ENCODE measurements at places on chromosomes 11 and 22.

- no peak for DNase-seq
These were observed 20.9 kb upstream of the NRGN start for GRCh38 chr11:124718801-124719200.

- DNase-seq: peak; percentile 92
These were observed 6.3 kb downstream of the PC start for GRCh38 chr11:66951927-66952337.

GRCh38 chr22:36211237-36211861 is 9.7 kb upstream of the APOL4 start:
- DNase-seq: no peak

DNA sequence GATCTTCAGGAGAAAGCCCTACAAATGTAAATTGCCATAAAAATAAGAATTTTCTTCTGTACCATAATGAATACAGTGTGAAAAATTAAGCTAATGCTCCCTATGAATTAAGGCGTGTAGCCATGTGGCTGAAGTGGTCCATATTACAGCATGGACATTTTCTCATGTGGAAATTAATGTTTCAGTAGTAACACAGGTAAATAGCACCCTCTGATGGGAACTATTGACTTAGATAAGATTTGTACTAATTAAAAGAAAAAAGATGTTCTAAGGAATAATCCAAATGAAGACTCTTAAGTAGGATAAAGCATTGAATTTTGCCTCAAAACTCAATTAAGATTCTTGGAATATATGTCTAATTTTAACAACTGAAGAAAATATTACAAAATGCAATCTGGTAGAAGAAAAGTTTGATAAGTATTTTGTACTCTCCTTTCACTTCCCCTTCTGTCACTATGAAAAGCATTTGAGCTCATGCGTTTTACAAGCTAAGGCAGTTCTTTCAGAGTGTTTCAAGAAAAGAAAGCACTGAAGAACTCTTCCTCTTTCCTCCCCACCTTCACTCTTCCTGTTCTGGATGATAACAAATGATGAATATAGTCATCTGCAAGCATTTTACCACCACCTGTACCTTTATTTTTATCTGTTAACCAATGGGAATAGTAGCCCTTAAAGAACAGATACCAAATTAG is 9.9 kb upstream of the OR8D2 start:
- DNase-seq: peak; percentile 37

- DNase-seq: no peak
These were observed 588.4 kb downstream of the METTL15 start for GRCh38 chr11:28696591-28696990.

GRCh38 chr11:9600644-9601036 is 27.2 kb downstream of the WEE1 start:
- DNase-seq: peak; percentile 71

- DNase-seq: peak; percentile 76
These were observed 50.3 kb downstream of the CD6 start for GRCh38 chr11:61021661-61022212.

- peak; percentile 28 for DNase-seq
These were observed 87.0 kb downstream of the GRK3 start for GRCh38 chr22:25651332-25652085.

DNA sequence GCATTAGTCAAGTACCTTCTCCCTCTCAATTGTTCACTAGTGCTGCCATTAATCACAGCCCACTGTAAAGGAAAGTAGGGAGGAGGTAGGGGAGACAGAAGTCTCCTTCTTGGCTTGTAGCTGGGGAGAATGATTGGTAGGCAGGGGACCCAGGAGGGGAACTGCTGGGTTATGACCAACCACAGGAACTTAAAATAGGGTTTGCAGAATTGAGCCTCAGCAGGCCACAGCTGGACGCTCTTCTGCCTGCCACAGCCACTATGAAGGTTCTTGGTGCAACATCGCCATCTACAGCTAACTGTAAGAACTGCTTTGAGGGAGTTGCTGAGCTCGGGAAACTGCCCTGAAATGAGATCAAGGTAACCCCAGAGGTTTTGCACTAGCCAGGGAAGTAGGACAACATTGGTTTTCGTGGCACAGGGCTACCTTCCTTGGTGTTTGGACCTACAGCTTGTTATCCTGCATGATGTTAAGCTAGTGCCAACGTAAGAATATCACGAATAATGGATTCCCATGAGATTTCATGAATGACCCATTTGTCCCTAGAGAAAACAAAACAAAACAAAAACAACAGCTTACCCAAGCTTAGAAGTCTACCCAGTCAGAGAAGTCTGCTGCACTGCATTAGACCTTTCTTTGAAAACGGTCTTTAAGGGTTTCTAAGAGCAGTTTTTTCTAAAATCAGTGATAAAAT is 787.1 kb upstream of the API5 start:
- DNase-seq: peak; percentile 77

- DNase-seq: peak; percentile 56
These were observed 324.2 kb downstream of the DCDC1 start for GRCh38 chr11:31045335-31045734.

DNA sequence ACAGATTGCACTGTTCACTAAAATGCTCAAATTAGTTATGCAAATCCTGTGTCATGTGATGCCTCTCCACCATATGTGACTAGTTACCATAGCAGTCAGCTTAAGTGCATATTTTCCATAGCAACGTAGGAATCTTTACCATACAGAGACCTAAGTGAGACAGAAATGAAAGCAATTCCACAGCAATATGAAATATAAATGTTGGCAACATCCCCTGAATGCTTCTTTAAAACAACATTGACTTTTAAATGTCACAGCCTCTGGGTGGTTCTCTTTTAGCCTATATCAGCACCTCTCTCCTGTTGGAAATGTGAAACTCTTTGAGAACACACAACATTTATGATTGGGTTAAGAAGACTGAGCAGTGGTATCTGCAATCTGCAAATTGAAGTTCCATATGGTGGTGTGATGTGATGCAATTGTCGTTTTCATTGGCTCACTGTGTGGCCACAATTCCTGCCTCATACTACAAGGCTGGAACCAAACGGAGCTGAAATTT is 814.6 kb downstream of the DLG2 start:
- peak; percentile 58 for DNase-seq

- no peak for DNase-seq
These were observed 10.8 kb downstream of the GNB1L start for GRCh38 chr22:19843857-19844376.

- DNase-seq: no peak
These were observed 22.8 kb downstream of the FLRT1 start for GRCh38 chr11:64058494-64058893.

DNA sequence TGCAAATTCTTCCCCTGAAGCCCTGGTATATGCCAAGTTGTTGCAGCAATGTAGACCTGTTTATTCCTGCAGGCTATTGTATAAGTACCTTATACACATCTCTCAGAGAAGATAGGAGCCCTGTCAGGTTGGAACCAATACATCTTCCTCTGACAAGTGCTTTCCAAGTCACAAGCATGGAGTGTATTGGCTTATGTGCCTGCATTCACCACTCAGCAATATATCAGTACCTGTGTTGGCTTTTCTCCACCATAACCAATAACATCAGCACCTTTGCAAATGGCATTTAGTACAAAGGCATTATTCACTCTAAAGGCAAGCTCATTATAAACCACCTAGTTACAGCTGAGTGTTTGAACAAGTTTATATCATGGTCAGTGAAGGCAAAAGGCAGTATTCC is 611.7 kb upstream of the CNTN5 start:
- DNase-seq: no peak

- peak; percentile 87 for DNase-seq
These were observed 1.6 kb downstream of the SUN2 start for GRCh38 chr22:38753948-38754750.

DNA sequence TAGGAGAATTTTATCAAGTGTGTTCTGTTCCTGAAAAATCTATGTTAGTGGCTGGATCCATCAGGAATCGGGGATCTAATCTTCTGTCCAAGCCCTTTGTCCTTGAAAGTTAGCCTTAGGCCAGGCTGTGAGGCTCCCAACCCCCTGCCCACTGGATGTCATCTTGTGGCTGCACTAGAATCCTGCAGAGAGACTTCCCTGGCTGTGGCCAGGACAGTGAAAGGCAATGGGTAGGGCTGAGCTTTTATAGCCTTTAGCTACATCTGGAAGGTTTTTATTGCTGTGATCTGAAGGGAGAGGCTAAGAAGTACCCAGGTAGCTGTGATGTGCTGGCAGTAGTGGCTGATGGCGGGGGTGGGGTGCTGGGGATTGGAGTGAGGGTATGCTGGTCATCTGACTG is 2.1 kb downstream of the OAF start:
- DNase-seq: no peak

DNA sequence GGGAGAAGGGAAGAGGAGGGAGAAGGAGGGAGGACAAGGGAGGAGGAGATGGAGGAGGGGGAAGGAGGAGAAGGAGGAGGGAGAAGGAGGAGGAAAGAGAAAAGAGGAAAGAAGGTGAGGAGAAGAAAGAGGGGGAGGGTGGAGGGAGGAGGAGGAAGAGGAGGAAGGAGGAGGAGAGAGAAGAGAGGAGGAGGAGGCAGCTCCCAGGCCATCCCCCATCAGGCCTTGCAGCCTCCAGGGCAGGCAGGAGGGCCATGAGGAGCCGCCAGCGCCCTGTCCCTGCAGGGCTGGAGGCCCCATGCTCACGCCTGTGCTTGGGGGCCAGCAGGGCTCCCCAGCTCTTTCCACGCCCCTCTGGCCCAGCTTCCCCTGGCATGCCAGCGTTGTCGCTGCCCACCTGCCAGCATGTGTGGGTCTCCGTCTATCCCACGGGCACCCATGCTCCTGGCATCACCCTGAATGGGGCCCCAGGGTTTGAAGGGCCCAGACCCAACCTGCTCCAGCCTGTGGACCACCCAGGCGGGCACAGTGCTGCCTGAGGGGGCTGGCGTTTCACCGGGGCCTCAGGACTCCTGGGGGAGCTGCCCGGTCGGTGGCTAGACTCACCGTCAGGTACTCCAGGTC is 5.2 kb downstream of the TSPAN32 start:
- DNase-seq: no peak

GRCh38 chr11:134663506-134664313 is 251.7 kb upstream of the B3GAT1 start:
- DNase-seq: no peak

- DNase-seq: no peak
These were observed 192.5 kb upstream of the SNX19 start for GRCh38 chr11:131108760-131109159.

DNA sequence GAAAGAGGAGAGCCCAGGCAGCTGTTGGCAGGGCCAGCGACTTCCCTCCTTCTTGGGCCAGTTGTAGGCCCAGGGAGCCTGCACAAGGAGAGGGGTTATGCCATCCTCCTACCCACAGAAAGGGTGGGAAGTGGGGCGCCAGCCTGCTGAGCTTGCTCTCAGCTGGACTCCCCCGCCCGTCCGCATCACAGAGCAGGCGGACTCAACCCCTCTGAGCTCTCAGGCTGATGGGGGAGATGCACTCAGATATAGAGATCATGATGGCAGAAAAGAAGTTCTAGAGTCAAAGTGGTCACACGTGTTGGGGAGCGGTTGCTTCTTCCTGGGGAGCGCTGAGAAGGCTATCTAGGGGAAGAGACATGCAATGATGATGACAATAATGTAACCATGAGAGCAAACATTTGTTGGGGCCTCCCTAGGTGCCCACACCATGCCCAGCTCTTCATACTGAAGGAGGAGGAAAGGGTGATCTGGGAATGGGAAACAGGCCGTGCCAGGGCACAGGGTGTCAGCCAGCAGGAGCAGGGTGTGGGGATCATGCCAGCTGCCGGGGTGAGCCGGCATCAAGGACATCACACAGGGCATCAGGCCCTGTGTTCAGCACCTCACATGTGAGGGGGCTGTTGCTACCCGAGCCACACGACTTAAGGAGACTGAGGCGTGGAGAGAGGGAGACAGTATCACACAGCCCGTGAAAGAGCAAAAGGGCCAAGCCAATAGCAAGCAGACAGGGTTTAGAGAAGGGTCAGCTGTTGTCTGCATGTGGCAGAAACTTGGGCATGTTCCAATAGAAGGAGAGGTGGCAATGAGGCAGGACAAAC is 7.7 kb downstream of the SLC35E4 start:
- no peak for DNase-seq

DNA sequence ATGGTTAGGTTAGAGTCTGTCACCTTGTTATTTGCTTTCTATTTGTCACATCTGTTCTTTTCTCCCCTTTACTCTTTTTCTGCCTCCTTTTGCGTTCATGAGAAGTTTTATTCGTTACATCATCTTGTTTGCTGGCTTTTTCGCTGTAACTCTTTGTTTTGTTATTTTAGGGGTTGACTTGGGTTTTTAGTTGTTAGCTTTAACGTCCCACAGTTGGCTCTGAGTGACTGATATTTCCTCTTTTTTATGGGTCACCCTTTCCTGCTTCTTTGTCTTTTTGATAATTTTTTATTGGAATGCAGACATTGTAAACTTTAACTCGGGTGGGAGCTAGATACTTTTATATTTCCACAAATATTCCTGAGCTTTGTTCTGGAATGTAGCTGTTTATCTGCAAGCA is 13.3 kb upstream of the TNNT3 start:
- no peak for DNase-seq

- DNase-seq: no peak
These were observed 31.7 kb upstream of the OAF start for GRCh38 chr11:120179057-120179672.

GRCh38 chr11:10116588-10116987 is 177.4 kb downstream of the SBF2 start:
- DNase-seq: no peak

GRCh38 chr11:47992959-47993820 is 12.8 kb downstream of the PTPRJ start:
- DNase-seq: peak; percentile 59

DNA sequence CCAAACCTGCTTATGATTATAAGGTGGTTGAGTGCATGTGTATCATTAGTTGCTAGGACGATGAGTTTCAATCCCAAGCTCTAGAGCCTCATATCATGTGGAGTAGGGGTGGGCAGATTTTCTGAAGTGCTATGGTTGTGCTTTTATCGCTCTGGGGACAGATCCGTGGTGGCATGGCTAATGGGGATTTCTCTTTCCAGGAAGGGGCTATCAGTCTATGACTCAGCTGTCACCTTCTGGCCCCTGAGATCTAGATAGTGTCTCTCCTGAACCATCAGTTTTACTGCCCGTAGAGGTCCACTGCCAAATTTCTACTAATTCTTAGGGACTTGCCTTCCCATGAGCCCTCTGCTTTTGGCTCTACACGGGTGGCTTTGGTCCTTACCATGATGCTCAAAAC is 51.8 kb downstream of the FDX1 start:
- DNase-seq: no peak

- no peak for DNase-seq
These were observed 40.4 kb downstream of the ETS1 start for GRCh38 chr11:128546916-128547315.

- DNase-seq: no peak
These were observed 24.6 kb downstream of the RCN1 start for GRCh38 chr11:32115446-32115845.
